Stimulated activated CD4-positive, alpha-beta T cell treated with anti-CD3 and anti-CD28 coated beads, Interleukin-1b, Interleukin-23, amount 100 ng/mL, for 1 hour (primary cell): ENCODE measurements at places on chromosomes 5 and 9.

DNA sequence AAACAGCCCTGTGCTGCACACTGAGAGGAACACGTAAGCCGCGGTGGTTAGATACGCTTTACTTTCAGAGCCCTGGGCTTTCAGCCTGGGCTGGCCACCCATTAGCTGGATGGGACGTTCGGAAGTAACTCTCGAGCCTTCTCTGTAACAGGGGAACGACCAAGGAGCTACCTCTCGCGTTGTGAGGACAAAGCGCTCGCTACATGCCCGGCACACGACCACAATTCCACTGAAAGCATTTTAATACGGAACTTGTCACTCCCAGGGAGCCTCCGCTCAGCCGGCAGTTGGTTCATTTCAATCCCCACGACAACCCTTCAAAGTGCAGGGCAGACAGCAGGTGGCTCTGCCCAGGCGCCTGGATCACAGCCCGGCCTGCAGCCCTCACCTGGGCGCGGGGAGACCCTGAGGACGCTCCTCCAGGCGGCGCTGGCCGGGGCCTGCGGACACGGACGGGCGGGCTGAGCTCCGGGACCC is 368 bp downstream of the SURF1 start:
- DNase-seq = no peak

DNA sequence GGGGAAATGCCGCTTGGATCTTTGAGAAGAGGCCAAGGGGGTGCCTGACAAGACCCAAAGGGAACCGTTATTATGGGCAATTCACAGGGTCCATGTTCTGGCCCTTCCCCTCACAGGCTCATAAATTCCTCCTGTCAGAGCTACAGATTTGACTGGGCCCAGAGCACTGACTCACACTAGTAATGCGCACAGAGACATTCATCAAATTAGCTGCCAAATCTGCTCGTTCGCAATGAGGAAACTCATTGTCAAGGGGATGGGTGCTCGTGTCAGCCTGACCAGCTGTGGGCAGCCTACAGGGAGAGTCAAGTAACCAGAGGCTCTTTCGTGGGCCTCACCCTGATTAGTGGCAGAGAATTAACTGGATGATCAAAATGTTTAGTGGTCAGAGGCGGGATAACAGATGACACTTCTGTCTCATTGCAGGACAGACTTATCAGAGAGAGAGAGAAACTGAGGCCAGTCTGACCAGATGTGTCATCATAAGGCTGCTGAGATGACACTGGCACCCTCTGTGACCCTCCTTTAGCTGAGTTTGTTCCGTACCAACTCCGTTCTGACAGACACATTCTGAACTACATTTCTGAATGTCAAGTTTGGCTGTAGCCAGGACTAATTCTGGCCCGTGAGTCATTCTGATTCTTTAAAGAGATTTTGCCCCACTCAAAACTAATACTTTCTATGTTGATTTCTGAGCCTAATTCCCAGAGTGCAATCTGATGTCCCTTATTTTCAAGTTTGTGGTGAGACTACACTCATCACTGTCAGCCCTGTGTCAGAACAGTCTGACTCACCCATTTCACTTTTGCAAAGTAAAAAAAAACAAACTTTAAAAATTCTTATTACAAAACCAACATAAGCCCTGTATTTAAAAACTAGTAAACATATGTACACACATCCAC is 377.1 kb downstream of the ACTL7B start:
- DNase-seq = no peak

- DNase-seq = no peak
Observed at GRCh38 chr5:141790630-141791029, 87.6 kb downstream of the PCDH1 start.

- no peak for DNase-seq
Observed at GRCh38 chr5:169628892-169629291, 8.2 kb upstream of the DOCK2 start.

- DNase-seq = no peak
Observed at GRCh38 chr9:127612939-127613582, 984 bp downstream of the STXBP1 start.

DNA sequence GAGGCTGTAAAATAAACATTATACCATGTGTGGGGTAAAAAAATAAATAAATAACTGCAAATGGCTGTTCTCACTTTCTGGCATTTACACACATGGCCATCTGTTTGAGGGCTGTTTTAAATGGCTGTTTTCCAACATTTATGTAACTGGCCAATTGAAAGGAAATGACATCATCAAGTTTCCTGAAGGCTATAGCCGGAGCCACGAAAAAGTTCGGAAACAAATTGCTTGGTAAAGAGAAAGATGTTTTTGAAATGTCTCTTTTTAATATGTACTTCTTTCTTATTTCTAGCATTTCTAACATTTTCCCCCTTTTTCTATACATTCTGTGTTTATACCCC is 95.4 kb upstream of the DAB2 start:
- DNase-seq = no peak

- DNase-seq = no peak
Observed at GRCh38 chr9:36126016-36126730, 10.4 kb upstream of the GLIPR2 start.

GRCh38 chr9:112074250-112075008 is 100.7 kb downstream of the SUSD1 start:
- peak; percentile 32 for DNase-seq

- DNase-seq = no peak
Observed at GRCh38 chr5:57276353-57276752, 102.5 kb downstream of the GPBP1 start.

DNA sequence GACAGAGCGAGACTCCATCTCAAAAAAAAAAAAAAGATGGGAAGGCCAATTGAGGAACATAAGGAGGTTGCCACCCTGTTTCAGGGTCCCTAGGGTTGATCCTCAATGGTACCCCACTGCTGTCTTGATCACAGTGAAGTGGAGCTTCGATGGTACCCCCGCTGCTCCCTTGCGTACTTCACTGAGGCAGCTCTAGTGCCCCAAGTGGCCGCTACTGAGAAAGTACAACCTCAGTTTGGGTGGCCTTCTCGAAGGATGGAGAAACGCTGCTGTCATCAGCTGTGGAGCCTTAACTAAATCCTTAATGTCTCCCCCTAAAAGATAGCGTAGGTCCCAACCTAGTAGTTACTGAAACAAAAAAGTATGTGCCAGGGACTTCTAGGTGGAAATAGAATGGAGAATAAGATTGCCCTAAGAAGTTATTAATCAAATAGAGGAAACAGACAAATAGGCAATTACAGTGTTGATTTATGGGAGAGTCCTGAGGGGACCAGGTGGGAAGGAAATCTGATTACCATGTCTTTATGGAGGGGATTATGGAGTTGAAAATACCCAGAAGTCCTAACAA is 6.3 kb downstream of the TESK1 start:
- peak; percentile 38 for DNase-seq

GRCh38 chr5:168287362-168287761 is 4.1 kb upstream of the WWC1 start:
- no peak for DNase-seq

- DNase-seq = no peak
Observed at GRCh38 chr5:32840606-32841005, 129.5 kb downstream of the NPR3 start.

GRCh38 chr5:137122558-137122957 is 376.6 kb downstream of the SPOCK1 start:
- no peak for DNase-seq

GRCh38 chr9:133384736-133385321 is 8.7 kb downstream of the STKLD1 start:
- no peak for DNase-seq

DNA sequence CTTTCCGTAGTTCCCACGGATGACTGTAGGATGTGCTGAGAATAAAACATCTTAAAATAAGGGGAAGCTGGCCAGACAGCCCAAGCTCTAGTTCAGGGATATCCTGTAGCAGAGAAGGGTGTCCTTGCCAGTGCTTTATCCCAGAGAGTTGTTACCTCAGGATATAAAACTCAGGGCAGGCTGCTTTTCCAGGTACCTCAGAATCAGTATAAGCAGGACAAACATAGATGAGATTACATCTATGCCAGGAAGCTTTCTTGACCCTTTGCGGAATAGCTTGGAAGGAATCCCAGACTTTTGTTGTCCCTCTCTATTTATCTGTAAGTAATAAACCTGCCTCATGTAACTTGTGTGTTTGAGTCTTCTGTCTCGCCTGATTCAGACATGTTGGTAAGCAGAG is 565.7 kb downstream of the PRDM9 start:
- DNase-seq = no peak
